ENCODE measurements at places on chromosomes 7 and 10.

DNA sequence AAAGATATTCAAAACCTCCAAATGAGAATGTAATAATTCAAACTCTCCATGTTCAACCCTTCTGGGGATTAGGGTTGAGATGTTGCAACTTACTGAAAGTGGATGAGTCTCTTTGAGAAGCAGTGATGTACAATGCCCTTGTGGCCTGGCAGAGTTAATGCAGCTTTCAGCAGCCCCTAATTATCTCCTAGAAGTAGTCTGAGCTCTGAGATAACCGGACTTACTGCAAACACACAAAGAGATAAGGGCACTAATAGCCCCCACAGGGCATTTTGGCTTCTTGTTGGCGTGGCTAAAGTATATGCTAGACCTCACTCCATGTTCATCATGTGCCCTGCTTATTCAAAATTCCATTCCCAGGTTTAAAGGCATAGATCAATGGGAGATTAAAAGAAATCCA lies 404.7 kb downstream of the NEBL start:
- no peak for DNase-seq

DNA sequence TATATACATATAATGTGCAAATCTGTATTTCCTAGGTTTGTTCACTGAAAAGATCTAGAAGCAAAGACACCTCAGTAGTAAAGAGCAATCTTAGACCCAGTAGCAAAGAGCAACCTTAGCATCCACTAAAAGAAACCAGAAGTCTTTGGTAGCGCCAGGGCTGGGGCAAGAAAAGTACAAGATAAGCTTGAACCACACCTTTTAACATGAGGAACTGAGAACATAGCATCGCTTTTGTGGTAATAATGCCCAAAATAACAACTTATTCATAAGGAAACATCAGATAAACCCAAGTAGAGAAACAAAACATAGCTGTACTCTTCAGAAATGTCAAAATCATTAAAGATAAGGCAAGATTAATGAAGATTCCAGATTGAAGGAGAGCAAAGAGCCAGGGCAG lies 173.4 kb downstream of the IMMP2L start:
- DNase-seq: no peak

GRCh38 chr7:151459726-151460473 lies 20.0 kb upstream of the CRYGN start:
- DNase-seq: peak; percentile 88

DNA sequence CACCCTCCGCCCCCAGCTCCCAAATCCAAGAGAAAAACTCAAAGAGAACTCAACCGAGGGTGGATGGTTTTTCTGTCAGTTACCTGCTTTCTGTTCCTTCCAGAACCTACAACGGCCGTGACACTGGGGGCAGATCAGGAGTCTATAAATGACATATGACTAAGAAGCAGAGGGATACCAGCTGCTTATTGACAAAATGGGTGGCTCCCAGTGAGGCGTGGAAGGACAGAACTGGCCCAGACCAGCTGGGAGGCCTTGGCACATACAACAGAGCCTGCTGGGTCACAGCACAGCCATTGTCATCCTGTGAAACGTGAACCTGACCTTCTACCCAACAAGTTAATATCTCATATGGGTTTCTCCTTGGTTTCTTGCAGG lies 84.3 kb upstream of the ADRB1 start:
- DNase-seq: peak; percentile 23
